Effector CD4-positive, alpha-beta T cell (primary cell): ENCODE measurements at places on chromosomes 1 and 21.

- DNase-seq = no peak
These were observed 138.6 kb downstream of the NRIP1 start for GRCh38 chr21:14926186-14926585.

GRCh38 chr1:26820784-26821269 lies 5.7 kb upstream of the ZDHHC18 start:
- no peak for DNase-seq

- no peak for DNase-seq
These were observed 73.4 kb upstream of the PROX1 start for GRCh38 chr1:213914392-213914791.

DNA sequence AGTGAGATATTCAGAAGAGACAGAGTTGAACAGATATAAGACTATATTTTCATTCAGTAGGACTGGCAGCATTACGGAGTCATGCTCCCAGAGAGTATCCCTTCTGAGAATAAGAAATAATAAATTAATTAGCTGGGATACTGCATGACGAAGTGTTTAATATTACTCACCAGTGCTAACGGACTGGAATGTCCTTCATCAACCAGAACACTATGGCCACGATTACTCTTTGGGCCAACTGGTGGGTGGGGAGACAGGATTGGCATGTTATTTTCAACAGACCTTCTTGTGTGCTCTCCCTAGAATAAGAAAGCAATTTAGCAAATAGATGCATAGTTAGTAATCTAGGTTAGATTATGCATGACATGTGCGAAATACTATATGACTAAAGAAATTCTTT lies 32.4 kb downstream of the ERICH3 start:
- DNase-seq = no peak

DNA sequence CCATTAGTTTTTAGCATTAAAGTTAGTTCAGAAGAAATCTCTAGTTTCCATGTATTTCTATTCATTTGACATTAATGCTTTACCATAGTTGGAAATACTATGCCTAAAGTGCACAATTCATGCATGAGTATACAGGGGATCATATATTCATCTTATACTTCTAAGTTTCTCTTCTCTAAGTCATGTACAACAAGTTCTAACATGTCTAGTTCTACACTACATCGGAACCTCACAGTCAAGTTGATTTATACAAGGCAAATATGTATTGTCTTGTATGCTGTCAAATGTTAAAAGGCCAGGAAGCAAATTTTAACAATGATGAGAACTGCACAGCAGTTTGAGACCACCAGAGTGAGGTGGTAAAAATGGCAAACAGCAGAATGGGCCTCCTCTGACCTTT lies 22.9 kb upstream of the MOB3C start:
- no peak for DNase-seq

GRCh38 chr1:27446496-27447020 lies 43.4 kb downstream of the WASF2 start:
- DNase-seq = no peak
